T-helper 2 cell (primary cell): ENCODE measurements at places on chromosomes 16 and 17.

- DNase-seq = no peak
Measured at GRCh38 chr17:53462393-53462811, 360.3 kb upstream of the KIF2B start.

DNA sequence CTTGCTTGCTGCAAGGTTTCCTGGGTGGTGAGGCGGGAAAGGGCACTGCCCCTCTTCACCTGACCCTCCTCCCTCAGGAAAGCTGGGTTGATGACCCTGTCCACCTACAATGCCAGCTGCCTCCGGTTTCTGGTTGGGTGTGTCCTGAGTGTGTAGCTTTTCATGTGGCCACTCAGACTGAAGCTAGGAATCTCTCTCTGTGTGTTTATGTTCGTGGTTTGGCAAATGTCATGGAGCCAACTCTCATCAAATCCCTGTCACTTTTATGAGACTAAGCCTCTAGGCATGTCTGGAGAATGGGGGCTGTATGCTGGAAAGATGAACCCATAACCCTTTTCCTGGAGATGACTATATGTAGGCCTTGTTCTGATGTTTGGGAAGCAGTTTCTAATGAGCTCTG lies 17.1 kb downstream of the PLEKHG4 start:
- DNase-seq = no peak

- DNase-seq = no peak
Measured at GRCh38 chr16:58393138-58393504, 850 bp downstream of the GINS3 start.

- no peak for DNase-seq
Measured at GRCh38 chr16:54930005-54930868, at the start of gene IRX5. TSS of gene IRX5 (plus strand) at chr16:54930865. CDS start at chr16:54931199, 334 bp downstream.

DNA sequence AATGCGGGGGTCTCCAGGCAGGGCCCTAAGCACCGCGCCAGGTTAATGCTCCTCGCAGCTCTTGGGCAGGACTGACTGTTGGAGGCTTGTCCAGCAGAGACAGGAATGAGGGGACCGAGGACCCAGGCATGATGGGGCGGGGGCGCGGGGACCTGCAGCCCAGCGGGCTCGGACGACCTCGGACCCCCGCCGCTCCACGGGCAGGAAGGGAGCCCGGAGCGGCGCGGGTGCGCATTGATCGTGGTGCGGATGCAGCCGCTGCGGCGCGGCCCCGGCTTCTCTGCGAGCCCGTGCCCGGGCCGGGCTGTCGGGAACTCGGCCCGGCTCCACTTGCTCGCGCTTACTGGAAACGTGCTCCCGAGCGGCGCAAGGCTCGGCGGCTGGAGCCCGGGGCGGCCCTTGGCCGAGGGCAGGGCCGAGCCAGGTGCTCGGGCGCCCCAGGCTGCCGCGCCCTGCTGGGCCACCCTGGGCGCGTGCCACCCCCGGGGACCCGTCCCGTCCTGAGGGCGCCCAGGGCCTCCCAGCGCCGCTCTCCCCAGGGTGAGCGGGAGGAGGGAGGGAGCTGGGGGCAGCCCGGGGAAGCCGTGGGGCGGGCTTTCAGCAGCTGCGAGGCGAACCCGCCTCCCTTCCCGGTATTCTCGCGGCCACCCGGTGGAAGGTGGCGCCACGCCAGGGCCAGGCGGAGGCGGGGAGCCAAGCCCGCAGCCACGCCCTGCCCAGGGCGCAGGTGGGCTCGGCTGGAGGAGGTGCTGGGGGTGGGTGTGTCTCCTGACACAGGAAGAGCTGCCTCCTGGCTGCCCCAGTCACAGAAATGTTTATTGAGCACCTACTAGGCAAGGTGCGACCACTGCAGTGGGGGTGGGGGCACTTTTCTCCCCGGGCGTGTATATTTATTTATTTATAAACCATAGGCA lies 45.9 kb downstream of the SOCS3 start:
- peak; percentile 34 for DNase-seq

DNA sequence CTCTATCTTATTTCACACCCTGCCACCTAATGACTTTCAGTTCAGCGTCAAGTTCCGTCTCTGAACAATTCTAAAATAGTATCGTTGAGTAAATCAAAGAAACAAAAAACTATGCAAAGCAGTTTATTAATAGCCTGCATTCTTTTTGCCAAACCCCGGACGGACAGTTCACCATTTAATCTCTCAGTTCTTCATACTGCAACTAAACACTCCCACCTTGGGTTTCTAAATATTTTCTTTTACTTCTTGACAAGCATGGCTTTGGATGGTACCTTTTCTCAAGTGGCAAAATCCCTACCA lies 1.2 kb downstream of the MYH11 start:
- DNase-seq = no peak
